Activated naive CD4-positive, alpha-beta T cell (primary cell): ENCODE measurements at places on chromosomes 4 and X.

- DNase-seq, result no peak
Measured at GRCh38 chr4:92299152-92299551, 4.6 kb upstream of the GRID2 start.

- DNase-seq, result no peak
Measured at GRCh38 chr4:52726826-52727580, 24.2 kb downstream of the ERVMER34-1 start.

- no peak for DNase-seq
Measured at GRCh38 chrX:106874075-106874474, 29.1 kb downstream of the RIPPLY1 start.

DNA sequence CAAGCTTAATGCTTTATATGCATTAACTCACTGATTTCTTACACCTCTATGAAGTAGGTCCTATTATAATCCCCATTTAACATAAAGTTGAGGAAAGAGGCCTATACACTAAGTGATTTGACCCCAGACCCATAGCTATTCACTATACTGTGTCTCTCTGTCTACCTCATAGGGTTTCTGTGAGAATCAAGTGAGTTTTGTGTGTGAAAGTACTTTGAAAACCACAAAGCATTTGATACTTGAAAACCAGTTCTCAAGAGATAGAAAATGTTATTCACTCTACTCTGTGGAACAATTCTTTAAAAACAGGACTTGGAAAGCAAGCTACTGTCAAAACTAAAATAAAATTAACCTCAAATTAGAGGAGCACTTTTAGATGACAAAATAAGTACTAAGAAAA, 35.0 kb downstream of the SHROOM3 start:
- DNase-seq, result no peak

DNA sequence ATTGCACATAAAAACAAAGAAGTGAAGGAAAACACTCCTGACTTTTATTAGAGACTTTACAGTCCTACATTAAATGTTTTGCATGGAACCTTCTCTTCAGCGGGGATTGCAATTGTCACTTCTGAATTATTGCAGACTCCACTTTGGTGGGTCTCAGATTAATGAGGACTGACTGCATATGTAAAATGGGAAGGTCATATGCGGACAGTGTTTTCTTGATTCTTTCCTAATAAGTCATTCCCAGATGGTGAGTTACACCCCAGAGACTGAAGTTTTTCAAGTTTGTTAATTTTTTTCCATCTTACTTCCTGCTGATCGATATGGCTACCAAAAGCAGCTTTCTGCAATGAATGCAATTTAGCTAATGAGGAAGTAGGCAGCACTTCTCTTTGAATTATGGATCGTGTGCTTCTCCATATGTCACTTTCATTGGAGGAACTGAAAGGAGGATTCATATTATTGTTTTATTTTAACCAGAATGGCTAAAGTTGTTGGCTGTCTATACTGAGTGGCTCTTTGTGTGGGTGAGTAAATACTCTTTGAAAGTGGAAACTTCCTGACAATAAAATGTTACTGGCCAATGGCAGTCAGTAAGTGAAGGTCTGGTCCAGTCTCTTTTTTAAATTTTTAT, 119.3 kb upstream of the CLNK start:
- DNase-seq, result no peak

- DNase-seq, result no peak
Measured at GRCh38 chr4:185573651-185574199, 38.4 kb upstream of the PDLIM3 start.

DNA sequence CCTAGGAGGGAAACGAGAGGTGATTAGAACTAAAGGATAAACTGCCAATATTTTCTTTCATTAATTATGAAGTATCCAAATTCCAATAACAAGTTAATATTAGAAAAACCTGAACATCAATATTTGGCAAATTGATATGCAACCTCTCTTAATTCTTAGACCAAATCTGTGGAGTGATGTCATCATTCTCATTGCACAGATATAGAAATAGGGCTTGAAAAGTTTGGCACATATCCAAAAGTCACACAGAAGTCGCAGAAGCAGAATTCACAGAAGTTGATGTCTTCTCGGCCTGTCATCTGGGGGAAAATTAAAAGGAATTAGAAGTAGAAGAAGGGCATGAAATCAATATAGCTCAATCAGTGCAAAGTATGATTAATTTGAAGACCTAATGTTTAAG, 36.9 kb downstream of the ENPEP start:
- no peak for DNase-seq

GRCh38 chr4:54213001-54213400, 16.1 kb upstream of the PDGFRA start:
- no peak for DNase-seq

- DNase-seq, result no peak
Measured at GRCh38 chrX:40164751-40165150, 67.0 kb upstream of the BCOR start.

DNA sequence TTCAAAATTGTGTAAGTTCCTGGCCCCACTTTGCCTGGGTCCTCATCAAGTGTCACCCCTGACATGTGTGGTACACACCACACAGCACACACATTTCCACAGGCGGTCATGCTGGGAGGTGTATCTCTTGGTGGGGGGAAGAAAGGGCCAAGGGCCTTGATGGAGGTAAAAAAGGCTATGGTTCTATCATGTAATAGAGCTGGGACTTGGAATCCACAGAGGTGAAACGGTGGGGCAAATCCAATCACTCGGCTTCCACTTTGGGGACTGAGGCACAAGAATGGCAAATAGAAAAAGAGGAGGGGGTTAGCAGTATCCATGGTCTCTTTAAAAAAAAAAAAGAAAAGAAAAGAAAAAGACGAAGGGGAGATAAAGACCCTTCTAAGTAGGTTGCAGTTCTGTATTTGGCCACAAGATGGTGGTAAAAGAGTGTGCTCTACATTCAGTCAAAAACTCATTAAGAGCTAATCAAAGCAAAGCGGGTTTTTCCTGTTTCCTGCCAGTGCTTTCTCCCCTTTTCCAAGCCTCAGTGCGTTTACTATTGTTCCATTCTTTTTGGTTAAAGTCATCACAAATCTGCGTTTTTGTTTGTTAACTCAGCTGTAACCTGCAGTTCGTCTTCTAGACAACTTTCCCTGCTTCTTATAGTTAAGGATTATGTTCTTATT, 37.0 kb upstream of the ATP6AP2 start:
- no peak for DNase-seq

- no peak for DNase-seq
Measured at GRCh38 chr4:109947457-109947856, 34.8 kb downstream of the EGF start.

GRCh38 chr4:121189326-121190215, 25.4 kb upstream of the TNIP3 start:
- no peak for DNase-seq

- no peak for DNase-seq
Measured at GRCh38 chr4:17788956-17789355, 7.5 kb upstream of the FAM184B start.

DNA sequence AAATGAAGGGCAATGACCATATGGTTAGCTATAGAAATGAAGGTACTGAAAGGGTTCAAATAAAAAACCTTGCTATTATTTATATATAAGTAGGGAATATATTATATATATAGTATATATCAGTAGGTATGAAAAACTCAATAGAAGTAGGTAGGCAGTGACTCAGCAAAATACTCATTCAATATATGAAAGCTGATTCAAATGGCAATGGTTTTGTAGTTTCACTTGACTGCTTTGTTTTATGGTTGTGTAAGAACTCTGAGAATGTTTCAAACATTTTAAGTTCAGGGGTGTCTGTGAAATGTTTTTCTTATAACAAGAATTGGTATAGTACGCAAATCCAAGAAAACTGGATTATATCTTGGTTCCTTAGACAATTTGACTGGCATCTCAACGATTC, 4.1 kb downstream of the ZNF280C start:
- no peak for DNase-seq

- no peak for DNase-seq
Measured at GRCh38 chrX:42824541-42824940, 46.6 kb upstream of the PPP1R2C start.

DNA sequence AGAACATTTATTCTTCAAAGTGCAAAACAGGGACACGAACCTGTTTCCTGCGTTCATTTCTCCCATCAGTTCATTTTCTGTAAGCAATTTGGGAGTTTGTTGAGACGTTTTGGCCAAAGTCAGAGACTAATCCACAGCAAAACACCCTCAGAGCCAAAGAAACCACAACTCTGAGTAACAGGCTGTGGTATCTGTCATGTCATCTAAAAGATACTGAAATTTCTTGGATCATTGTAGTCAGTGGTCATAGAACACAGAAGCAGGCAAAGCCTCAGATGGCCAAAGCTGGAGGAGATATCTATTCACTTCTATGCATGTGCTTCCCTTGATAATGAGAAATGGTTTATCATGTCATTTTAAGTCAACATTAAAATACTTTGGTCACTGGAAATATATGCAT, 485.6 kb upstream of the GALNT7 start:
- no peak for DNase-seq

DNA sequence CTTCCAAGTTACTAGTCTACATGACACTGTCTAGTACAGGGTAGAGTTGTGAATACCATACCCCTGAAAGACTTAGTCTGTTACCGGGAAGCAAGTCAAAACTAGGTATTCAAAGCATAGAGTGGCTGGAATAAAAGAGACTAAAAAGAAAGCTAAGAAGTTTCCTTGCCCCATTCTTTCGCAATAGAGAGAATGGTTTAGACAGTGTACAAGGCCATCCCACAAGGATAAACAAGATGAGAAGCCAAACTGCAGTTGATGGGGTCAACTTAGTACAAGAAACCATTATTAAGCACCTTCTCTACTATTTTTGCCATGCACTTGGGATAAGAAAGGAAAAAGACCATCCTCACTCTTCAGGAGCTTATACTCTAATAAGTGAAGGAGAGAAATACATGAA, 30.3 kb downstream of the AMMECR1 start:
- no peak for DNase-seq

GRCh38 chr4:106373026-106373425, 4.4 kb upstream of the GIMD1 start:
- DNase-seq, result no peak

DNA sequence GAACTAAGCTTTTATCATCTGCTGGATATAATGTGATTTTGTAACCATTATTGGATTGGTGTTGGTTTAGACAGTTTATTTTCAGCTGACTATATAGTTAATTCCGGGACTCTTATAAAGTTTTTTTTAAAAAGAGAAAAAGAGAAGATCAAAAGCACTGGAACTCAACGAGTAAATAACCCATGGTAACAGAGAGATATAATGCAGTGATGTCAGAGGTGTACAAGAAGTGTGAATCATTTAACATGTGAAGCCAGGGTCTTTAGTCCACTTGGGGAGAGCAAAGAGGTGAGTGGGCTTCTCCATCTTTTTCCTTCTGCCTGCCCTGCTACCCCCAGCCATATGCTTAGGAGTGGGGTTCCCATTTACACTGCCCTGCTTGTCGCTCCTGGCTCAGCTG, 3.2 kb downstream of the TMEM165 start:
- DNase-seq, result no peak

GRCh38 chr4:177964061-177964460, 521.8 kb upstream of the AGA start:
- DNase-seq, result no peak

DNA sequence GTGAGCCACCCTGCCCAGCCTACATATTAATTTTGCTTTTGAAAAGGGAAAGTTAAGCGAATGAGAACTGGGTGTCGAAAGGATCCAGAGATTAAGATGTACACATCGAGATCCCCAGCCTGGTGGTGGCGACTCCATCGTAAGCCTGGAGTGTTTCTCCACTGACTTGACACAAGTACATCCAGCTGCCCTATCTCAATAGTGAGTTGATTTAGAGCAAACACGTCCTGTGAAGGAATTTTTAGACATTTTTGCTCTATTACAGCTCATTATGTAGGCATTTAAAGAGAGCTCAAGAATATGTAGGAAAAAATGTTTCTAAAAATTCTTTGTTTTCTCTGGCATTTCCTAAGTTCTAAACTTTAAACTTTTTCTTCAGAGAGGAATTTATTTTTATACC, 11.7 kb upstream of the CLDN34 start:
- no peak for DNase-seq

- no peak for DNase-seq
Measured at GRCh38 chr4:122652379-122652778, 31.5 kb upstream of the IL21 start.

GRCh38 chr4:74674750-74675149, 119.6 kb downstream of the BTC start:
- no peak for DNase-seq

DNA sequence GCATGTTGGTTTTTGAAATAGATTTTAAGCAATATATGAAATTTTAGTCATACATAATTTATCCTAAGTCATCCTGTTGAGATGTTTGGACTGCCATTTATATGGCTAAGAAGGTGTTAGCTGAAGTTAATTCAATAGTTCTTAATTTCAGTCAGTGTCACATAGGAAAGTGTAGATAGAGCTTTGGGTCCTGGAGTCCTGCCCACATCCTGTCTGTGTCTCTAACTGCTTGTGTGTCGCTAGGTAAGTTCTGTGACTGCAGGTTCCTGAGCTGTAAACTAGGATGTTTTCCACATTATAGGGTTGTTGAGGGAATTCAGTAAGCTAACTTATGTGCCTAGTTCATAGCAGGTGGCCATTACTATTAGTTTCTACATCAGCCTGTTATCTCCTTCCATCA, 20.7 kb downstream of the OFD1 start:
- no peak for DNase-seq

DNA sequence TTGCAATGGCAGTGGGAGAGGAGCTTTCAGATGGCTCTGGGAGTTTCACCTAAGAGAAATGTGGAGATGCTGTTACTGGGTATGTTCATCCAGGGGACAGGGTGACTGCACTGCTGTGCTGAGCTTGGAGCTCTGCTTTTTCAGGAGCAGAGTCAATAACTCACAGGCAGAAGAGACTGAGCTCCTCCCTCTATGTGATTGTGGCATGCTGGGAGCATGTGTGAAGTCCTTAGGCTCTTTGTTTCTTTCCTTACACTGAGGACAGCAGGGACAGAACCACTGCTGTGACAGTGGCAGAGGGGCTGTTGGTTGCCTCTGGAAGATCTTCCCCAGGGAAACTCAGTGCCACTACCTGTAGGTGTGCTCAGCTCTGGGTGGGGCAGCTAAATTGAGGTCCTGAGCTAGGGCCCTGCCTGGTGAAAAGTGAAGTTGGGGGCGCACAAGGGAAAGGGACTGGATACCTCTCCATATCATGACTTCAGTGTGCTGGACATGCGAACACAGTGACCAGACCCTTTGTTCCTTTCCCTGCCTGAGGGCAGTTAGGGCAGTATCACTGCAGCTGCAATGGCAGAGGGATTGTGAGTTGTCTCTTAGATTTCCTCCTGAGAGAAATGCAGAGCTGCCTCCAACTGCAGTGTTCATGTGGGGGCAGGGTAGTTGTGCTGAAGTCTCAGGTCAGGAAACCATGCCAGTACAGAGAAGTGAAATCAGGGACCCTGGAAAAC, 156.7 kb downstream of the TENT5D start:
- DNase-seq, result no peak

- no peak for DNase-seq
Measured at GRCh38 chrX:40168480-40169011, 70.8 kb upstream of the BCOR start.

DNA sequence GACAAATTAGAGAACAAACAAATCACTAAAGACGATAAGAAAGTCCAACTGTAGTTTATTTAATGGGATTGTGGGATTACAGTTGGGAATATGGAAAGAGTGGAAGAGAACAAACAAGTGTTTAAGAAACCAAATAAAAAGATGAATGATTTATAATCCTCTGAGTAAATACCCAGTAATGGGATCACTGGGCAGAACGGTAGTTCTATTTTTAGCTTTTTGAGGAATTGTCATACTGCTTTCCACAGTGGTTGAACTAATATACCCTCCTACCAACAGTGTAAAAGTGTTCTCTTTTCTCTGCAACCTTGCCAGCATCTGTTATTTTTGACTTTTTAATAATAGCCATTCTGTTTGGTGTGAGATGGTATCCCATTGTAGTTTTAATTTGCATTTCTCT, 15.0 kb downstream of the C4orf51 start:
- no peak for DNase-seq
